ENCODE measurements at places on chromosomes 7 and 10.

- no peak for DNase-seq
Measured at GRCh38 chr10:36496758-36497157, 628.6 kb upstream of the ANKRD30A start.

DNA sequence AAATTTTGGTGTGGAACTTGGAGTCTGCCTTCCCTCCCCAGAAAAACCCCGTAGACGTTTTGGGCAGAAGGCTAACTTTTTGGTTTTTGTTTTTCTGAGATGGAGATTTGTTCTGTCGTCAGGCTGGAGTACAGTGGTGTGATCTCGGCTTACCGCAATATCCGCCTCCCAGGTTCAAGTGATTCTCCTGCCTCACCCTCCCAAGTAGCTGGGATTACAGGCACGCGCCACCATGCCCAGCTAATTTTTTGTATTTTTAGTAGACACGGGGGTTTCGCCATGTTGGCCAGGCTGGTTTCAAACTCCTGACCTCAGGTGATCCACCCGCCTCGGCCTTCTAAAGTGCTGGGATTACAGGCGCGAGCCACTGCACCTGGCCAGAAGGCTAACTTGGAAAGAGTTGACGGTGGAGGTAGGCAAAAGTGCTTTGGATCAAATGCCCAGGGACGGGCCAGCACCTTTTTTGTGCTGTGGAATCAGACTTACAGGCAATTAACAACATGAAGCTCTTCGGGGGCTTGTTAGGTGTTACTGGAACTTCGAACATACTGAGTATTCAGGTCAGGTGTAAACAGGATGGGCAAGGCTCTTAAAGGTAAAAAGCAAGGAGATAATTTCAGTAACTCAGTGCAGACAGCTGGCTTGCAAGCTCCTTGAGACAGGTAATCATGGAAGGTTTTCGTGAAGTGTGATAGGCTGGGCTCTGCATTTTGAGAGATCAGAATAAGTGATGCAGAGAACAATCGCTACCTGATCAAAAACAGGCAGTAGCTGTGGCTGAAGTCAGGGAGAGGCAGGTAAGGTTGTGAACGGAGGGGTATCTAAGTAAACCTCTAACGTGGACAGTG is 1.8 kb downstream of the PPP1R35 start:
- DNase-seq = no peak

- no peak for DNase-seq
Measured at GRCh38 chr10:84818961-84819360, 490.6 kb downstream of the CCSER2 start.

GRCh38 chr7:138848056-138848980 is 50.3 kb upstream of the ATP6V0A4 start:
- no peak for DNase-seq

DNA sequence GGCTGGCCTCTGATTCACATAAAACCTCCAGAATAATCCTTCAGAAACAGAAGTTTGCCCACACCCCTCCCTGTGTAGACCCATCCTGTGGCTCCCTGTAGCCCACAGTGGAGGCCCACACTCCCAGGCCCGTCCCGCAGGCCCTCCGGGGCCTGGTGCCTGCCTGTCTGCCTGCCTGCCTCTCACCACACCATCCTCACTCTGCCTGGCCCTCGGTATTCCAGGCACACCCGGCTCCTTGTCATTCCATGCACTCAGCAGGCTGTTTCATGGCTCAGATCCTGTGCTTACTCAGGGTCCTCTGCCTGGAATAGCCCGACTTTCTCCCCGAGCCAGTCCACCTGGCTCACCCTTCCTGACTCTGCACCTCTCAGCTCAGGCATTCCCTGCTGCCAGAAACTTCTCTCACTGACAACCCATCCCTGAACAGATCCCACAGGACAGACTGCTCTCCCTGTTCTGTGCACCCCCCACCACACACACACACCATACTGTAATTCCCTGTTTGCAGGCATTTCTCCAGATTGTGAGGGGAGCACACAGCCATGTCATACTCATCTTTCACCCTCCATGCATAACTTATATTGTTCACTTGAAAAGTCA is 498.0 kb upstream of the ZMIZ1 start:
- no peak for DNase-seq

DNA sequence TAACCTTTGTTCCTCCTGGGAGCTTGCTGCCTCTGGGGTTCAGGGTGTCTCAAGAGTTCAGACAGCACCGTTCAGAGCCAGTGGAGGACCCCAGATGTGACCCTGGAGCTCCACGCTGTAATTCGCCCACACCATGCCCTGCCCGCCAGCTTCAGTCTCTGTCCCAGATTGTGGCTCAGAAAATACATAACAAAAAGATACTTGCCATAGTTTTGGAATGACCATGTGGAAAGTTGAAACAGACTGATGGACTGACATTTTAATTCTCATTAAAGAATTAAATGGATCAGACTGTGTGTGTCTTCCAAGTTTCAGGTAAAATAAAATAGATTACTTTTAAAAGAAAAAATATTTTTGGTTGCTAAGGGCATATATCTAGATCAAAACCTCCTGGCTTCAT is 174.7 kb upstream of the TNS3 start:
- no peak for DNase-seq

GRCh38 chr10:80501381-80501912 is 36.3 kb upstream of the SH2D4B start:
- no peak for DNase-seq

- no peak for DNase-seq
Measured at GRCh38 chr7:101985057-101985902, 167.9 kb downstream of the CUX1 start.

GRCh38 chr10:61066661-61067344 is 122.8 kb upstream of the RHOBTB1 start:
- DNase-seq = no peak

DNA sequence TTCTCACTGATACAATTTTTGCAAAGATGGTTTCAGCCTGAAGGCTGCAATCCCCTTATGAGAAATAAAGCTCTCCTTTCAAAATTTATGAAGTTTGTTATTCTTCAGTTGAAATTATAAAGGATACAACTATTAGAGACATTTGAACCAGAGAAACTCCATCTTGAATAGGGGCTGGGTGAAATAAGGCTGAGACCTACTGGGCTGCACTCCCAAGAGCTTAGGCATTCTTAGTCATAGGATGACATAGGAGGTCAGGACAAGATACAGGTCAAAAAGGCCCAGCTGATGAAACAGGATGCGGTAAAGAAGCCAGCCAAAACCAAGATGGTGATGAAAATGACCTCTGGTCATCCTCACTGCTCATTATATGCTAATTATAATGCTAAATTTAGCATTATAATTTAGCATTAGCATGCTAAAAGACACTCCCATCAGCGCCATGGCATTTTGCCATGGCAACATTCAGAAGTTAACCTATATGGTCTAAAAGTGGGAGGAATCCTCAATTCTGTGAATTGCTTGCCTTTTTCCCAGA is 22.4 kb upstream of the IFIT1B start:
- no peak for DNase-seq

Measured in NCI-H1436 treated with DMSO at 0.1 percent for 48 hours (cell line).